NCI-H1694 treated with DMSO at 0.1 percent for 48 hours (cell line): ENCODE measurements at places on chromosomes 6 and 20.

DNA sequence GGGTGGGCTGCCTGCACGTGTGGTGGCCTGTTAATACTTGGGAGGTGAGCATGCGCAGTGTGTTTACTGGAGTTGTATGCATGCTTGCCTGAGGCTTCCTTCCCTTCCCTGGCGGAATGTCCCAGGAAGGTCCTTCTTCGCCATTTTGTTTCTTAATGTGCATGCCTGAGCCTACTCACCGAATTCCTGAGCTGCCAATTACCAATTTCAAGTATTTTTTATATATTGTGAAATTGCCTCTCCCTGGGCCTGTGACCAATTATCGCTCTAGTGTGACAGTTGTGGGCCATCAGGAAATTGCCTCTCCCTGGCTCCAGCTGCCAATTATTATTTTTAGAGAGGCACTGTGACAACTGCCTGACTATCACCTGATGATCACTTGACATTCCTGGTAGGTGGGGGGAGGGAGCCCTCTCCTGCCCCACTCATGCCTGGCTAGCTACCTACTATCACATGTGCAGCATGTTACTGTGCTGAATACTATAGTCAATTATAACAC, 70.0 kb downstream of the FAM50B start:
- DNase-seq = peak; percentile 43

DNA sequence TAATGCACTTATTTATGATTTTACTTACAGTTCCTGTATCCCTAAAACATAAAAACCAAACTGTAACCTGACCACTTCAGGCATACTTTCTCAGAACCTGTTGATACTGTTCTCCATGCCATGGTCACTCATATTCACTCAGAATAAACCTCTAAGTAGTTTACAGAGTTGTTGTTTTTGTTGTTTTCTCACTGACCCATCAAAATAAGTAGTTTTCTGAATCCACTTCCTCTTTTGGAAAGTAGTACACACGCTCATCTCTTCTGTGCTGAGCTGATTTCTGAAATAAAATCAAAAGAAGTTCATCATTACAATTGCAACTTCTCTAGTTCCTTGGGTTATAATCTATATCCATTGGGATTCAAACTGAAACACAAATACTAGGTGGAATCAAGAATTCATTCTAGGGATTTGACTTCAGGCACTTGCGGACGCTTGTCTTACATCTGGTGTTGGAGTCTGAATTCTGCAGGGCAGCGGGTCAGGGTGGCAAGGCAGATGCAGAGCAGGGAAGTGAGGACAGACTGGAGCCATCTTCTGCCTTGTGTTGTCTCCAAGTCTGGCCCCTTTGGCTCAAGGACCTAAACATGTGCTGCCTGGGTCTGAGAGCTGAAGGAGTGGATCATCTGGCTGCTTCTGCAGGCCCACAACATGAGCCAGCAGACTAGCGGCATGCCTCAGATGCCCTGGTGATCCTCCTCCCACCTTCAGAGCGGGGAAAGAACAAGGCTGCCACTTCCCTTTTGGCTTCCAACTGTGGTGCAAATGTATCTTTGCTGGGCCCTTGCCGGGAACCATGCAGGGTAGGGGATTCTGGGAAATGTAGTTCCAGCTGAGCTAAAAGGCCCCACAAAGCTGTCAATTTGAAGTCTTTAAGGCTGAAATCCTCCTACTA, 167.9 kb upstream of the MYLIP start:
- no peak for DNase-seq

GRCh38 chr6:53128842-53129241, 19.8 kb downstream of the GCM1 start:
- no peak for DNase-seq

GRCh38 chr6:14202947-14203346, 85.4 kb downstream of the CD83 start:
- no peak for DNase-seq

GRCh38 chr20:52078289-52078688, 113.3 kb downstream of the ZFP64 start:
- no peak for DNase-seq

DNA sequence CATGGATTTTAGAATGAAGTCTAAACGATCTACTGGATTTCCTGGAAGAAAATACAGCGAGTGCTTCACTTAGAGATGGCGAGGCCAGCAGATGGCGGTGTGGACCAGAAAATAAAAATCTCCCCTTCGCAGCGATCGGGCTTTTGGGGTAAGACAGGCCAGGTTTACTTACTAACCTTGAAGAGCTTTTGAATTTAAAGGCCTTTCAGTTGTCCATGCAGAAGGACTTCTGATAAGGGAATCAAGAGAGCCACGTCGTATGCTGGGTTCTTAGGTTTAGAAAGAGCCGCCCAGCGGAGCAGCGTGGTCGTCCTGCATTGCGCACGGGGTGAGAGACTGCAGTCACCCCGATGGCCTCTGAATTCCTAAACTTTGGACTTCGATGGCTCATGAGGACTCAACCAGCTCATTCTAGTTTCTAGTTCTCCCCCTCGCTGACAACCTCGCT, 125.2 kb upstream of the RALGAPA2 start:
- DNase-seq = peak; percentile 27

DNA sequence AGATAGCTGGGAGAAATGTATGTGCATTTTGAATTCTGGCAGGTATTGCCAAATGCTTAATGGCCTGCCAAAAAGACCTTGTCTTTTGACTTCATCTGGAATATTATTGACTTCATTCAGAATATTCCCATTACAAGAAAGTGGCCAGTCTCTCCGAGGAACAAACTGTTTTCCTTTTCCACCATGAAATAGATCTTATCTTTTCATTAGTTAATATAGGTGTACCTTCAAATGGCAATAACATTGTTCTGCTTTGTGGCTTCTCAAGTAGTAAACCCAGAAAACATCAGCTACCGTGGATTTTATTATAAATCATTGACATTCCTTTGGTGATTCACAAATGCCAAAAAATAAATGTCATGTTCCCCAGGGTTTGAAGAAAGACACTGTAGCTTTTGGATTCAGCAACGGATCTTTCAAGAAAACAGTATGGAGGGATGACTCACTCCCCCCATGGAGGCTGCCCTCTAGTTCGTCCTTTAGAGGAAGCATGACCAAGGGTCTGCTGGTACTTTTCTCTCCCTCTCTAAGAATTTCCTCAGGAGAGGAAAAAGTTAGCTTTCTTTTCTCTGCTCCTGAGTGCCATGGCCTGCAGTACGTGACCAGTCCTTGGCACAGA, 1.1 kb upstream of the RNF182 start:
- no peak for DNase-seq

- DNase-seq = no peak
Observed at GRCh38 chr6:18431581-18431980, 44.4 kb downstream of the RNF144B start.

DNA sequence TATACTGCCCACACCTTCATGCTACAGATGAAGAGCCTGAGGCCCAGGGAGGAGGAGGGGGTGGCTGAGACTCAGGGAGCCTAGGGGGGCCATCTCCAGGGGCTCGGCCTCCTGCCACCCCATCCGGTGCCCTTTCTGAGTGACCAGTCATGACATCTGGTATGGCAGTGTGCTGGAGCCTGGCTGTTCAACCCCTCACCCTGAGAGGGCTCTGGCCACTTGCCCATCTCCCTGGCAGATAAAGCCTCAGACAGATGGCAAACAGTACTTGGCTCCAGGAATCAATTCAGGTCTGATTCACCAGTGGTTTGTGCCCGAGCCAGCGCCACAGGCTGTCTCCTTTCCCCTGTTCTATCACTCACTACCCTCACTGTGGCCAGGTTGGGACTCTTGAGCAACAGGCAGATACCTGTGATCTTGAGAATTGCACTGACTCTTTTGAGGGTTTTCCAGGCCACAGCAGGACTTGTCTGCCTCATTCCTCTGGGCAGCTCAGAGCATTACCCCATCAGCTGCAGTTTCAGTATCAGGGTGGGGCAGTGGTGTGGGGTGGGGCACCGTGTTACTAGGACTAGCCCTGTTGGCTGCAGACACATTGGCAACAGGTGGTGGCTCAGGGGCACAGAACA, 22.8 kb downstream of the SRSF3 start:
- peak; percentile 88 for DNase-seq

DNA sequence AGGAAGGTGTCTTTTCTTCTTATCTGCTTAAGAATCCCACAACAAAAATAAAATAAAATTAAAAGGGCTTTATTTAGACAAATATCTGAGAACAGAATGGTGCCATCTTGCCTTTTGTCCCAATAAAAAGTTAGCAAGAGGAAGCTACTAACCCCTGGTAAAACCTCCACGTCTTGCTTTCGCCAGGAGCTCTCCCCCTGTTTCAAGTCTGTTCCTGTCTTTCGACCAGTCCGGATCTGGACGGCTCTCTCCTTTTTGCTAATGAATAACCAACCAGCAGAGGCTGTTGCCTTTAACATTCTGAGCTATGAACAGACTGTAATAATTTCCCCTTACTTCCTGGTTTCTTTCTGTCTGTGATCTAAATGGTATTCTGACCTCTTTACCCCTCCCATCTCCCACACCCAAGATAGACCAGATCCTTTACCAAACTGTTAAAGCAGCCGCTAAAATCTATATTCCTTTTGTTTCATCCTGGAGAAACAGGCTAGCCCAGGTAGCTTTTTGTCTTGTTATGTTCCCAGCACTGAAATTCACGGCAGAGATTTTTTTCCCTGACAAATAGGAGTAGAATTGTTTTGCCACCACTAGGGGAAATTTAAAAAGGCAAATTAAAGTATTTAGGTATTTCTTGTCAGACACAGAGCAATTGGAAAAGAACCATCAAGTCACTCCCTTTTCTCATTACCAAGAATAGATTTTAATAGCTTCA, at the start of gene FRK:
Gene FRK, minus strand, starts transcription at position 320 of the 712 bp plus-strand sequence. CDS start 580 bp downstream, outside the sequence.
- DNase-seq = no peak
